NCI-H524 treated with DMSO at 0.1 percent for 48 hours (cell line): ENCODE measurements at places on chromosomes 12 and 14.

- peak; percentile 13 for DNase-seq
These were observed 13.7 kb downstream of the COA8 start for GRCh38 chr14:103576371-103577024.

DNA sequence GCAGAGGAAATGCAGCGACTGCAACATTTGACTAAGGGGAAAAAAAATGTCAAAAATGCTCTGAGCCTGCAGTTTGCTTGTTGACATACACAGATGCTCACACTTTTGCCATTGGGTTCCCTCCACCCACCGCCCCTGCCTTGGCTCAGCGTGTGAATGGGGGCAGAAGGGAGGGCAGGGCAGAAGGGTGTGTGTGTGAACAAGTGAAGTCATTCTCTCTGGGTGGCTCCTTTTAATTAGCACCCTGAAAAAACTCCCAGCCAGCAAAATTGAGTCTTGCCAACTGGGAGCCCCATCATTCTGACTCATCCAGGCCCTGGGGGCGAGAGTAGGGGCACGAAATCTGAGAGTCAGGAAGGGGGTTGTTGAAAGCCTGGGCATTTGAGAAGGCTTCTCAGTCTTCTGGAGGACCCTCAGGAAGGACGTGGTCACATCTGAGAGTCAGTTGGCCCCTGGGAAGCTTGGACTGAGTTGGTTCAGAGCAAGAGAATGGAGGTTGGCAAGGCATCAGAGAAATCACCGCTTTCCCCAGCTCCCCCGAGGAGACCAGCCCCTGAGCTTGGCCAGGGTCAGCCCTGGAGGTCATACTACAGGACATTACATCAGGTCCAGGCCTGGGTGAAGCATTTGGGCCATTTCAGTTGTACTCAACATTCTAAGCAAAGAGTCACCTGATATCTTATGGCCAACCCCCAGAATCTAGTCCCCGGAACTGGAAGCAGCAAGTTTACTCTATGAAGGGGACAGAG is 22.7 kb upstream of the KRT78 start:
- no peak for DNase-seq

- DNase-seq = no peak
These were observed 1.2 kb downstream of the SNX6 start for GRCh38 chr14:34628681-34629135.

- no peak for DNase-seq
These were observed 86.9 kb downstream of the BCAT1 start for GRCh38 chr12:24861766-24862540.

GRCh38 chr12:41802803-41803202 is 341.9 kb downstream of the GXYLT1 start:
- no peak for DNase-seq

GRCh38 chr14:44941591-44941990 is 20.2 kb downstream of the KLHL28 start:
- DNase-seq = no peak

DNA sequence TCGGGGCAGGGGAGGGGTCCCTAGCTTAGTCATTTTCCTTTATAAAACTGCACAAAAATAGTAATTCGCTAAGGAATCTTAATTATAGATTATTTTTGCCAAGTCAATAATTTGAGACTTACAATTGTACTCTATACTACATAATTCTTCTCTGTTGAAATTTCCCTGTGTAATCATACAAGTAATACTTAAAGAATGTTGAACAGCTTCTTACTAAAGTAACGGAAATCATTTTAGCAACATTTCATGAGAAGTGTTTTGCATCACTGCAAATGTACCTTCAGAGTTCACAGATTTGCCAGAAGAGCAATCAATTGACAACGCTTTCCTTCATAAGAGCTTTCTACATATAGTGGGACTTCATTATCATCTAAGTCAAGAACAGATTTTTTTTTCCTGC is 7.9 kb upstream of the GNG2 start:
- no peak for DNase-seq

DNA sequence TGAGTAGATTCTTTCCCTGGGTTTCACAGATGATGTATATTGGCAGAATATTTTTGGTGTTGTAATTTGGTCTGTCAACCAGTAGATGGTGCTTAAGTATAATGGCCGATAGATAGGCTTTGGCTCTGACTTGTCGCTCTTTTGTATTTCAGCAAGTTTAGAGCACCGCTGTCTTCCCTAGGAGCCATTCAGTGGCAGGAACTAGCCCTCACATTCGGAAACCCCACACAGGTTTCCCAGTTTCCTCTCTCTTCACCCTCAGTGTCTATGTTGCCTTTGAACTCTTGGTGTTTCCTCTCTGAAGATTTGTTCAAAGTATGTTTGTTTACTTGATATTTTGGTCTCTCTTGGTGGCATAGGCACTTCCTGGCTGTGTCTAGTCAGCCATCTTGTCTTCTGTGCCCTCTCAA is 102.2 kb downstream of the GPHN start:
- no peak for DNase-seq

GRCh38 chr12:99901181-99901580 is 83.6 kb downstream of the ANKS1B start:
- DNase-seq = no peak

- DNase-seq = no peak
These were observed 31.2 kb downstream of the TAS2R7 start for GRCh38 chr12:10771132-10771733.

DNA sequence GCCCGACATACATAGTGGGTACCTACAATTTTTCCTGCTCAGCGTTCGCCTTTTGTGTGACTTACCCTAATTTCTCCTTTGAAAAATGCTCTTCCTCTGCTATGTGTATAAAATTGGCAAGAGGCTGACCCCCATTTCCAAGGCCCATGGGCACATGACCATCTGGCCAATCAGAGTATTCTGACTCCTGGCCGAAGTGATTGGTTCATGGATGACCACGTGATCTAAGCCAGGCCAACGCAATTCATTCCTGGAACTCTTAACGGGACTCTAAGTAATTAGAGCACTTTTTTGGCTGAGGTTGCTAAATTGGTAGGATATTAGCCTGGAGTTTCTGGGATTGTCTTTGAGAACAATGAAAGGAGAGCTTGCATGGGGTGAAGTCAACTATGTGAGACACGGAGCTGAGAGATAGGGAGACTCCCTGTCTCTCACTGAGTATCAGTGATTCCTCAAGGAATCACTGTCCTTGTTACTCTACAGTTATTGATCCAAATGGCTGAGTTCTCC is 110.1 kb upstream of the TBX3 start:
- no peak for DNase-seq

GRCh38 chr14:68610251-68610793 is 182.5 kb downstream of the ZFP36L1 start:
- no peak for DNase-seq

DNA sequence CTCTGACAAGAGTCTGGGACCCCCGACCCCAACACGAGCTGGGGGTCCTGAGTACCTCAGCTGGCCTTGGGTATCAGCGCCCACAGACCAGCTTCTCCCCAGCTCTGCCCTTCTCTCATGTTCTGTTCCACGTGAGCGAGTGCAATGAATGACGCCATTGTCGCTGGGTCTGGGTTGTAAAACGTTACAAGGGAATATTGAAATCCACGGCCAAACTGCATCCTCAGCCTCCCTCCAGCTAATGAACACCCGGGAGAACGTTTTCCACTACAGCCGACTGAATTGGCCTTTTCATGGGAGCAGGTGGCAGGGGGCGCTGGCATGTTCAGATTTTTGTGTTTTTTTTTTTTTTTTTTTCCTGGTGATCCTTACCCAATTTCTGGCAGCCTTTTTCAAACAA is 34.7 kb downstream of the TBX5 start:
- no peak for DNase-seq

DNA sequence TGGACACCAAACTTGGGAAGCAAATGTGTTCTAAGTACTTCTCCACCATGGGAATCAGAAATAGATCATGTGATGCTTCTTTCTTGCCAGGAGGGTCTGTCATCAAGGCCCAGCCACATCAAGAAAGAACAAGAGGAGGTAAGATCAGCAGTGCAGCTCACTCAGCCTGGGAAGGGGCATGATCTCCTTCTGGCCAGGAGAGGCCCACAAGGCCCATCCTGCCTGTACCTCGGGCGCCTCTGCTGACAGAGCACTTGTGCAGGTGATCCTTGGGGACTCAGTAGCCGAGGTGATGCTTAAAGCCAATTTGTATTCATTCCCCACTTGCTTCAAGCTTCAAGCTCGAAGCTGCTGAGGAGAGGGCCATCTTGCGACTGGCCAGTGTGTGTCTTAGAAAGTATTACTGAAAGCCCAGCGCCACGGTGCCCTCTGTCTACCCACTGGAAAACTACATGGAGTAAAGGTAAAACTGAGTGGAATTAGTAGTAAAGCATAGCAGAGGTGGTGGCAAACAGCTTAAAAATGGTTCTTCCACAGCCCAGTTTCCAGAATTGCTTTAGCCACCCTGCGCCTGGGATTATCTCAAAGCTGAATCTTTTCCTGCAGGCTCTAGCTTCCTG is 26.2 kb downstream of the RTRAF start:
- peak; percentile 10 for DNase-seq

GRCh38 chr14:19823765-19824164 is 20.2 kb downstream of the OR4N2 start:
- DNase-seq = no peak

DNA sequence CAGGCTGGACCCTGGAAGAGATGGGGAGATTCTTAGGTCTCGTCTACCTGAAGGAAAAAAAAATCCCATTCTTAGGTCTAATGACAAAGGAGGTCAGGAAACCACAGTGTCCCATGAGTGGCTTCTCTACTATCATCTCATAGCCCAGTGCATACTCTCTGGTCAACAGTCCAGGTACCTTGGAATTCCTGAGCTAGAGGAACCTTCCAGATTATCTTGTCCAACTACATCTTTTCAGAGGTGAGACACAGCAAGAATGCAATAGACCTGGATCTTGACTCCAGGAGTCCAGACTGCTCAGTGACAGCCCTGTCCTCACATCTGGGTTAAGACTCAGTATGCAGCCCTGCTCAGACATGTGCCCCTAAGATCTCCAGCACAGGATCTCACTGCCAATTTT is 177.5 kb upstream of the NOS1 start:
- DNase-seq = no peak

- DNase-seq = no peak
These were observed 30.4 kb upstream of the IFT81 start for GRCh38 chr12:110093631-110094311.

DNA sequence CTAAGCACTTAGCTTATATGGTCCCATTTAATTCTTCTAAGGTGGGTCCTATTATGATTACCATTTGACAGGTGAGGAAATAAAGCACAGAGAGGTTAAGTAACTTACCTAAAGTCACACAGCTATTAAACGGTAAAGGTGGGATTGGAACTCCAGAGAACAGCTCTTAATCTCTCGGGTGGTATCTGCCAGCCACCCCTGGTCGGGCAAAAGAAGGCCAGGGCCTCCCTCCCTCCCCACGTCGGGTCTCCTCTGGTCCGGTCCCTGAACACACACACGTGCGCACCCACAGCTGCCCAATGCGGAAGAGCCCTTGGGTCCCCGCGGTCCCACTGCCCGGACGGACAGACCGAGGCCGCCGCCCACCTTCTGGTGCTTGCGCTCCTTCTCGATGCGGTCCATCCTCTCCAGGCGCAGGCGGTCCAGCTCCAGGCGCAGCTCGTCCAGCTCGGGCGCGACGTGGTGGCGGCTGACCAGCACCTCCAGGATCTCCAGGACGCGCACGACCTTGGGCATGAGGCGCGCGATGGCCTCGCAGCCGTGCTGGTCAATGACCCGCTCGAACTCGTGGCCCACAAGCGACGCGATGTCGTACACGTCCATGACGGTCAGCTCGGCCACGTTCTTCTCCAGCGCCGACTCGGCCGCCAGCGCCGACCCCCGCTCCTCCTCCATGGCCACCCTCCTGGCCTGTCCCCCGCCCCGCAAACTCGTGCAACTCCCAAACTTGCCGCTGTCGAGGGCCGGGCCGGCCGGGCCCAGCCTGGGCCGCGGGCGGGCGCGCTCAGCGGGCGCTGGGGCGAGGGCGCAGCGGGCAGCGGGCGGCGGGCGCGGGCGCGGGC is 490 bp downstream of the RILPL1 start:
- no peak for DNase-seq

DNA sequence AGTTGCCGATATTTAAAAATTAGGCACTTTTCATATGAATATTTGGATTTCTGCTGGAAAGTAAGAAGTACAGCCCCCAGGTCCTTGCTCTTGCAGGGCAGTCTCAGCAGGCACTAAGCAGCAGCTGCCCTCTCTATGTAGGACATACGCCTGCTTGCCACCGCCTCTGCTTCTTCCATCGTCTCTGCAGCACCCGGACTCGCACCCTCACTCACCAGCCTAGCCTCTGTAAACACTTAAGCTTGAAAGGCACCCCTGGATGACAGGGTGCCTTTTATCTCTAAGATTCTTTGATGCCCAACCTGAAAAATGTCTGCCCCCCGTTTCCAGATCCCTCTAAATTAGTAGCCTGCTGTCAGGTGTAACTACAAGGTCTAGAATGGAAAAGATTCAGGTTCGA is 19.0 kb downstream of the OTUB2 start:
- DNase-seq = no peak

- DNase-seq = no peak
These were observed 79.1 kb downstream of the GRIP1 start for GRCh38 chr12:66599816-66600215.

DNA sequence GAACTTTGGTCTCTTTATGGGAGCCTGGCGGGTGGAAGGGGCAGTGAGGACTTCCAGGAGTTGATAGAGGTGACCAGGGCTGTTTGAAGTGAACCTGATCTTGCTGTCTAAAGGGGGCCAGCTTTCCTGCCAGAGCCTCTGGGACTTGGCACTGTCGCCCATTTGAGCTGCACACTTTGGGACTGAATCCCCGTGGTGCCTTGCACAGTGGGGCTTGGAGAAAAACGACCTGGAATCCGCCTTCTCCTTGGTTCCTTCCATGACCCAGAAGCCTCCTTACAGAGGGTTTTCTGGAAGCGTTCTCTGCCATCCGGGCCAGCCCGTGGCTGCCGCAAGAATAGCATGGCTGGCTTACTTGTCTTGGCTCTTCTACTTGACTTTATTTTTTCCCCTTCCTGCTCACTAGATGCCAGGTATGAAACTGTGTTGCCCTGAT is 2.0 kb downstream of the RFLNA start:
- no peak for DNase-seq

- no peak for DNase-seq
These were observed 78.9 kb upstream of the MAP1LC3B2 start for GRCh38 chr12:116480210-116480810.

DNA sequence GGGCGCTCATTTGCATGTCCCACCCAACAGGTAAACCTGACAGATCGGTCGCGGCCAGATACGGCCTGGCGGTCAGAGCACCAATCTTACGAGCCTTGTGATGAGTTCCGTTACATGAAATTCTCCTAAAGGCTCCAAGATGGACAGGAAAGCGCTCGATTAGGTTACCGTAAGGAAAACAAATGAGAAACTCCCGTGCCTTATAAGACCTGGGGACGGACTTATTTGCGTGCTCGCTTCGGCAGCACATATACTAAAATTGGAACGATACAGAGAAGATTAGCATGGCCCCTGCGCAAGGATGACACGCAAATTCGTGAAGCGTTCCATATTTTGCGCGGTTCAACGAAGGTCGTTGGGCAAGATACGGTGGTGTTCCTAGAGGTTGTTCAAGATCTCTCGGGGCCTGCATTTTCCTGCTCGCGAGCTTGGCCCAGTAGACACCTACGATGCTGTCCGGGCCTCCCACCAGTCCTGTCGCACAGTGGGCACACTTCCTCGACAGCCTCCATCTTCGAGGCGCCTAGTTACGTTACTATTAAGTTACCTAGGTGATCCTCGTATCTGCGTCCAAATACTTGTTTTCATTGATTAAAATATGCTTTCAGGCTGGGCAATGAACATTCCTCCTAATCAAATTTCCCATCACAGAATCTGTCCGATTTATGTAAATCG is at the start of gene RNU6-7:
Gene RNU6-7, plus strand, starts transcription at position 230 of the 675 bp plus-strand sequence.
- peak; percentile 80 for DNase-seq
